Left lobe of liver (tissue), 2 donors: ENCODE measurements at places on chromosomes 5 and 9.

DNA sequence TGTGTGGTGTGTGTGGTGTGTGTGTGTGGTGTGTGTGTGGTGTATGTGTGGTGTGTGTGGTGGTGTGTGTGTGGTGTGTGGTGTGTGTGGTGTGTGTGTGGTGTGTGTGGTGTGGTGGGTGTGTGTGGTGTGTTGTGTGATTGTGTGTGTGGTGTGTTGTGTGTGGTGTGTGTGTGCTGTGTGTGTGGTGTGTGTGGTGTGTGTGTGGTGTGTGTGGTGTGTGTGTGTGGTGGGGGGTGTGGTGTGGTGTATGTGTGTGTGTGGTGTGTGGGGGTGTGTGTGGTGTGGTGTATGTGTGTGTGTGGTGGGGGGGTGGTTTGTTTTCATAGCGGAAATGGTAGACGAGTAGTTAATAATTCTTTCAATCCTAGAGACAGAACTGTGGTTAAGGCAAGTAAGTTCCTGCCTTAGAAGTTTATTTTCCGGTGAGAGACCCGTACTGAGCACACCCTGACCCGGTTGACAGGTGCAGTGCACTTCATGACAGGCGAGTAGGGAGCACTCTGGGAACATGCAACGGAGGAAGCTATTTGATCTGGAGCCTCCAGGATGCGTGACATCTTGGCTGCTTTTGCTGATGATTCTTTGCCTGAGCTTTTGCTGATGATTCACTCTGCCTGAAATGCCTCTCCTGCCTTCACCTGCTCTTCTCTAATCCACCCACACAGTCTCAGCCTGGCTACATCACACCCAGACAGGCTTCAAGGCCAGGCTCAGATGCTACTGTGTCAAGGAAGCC is 21.7 kb upstream of the FAT2 start:
- no peak for DNase-seq

DNA sequence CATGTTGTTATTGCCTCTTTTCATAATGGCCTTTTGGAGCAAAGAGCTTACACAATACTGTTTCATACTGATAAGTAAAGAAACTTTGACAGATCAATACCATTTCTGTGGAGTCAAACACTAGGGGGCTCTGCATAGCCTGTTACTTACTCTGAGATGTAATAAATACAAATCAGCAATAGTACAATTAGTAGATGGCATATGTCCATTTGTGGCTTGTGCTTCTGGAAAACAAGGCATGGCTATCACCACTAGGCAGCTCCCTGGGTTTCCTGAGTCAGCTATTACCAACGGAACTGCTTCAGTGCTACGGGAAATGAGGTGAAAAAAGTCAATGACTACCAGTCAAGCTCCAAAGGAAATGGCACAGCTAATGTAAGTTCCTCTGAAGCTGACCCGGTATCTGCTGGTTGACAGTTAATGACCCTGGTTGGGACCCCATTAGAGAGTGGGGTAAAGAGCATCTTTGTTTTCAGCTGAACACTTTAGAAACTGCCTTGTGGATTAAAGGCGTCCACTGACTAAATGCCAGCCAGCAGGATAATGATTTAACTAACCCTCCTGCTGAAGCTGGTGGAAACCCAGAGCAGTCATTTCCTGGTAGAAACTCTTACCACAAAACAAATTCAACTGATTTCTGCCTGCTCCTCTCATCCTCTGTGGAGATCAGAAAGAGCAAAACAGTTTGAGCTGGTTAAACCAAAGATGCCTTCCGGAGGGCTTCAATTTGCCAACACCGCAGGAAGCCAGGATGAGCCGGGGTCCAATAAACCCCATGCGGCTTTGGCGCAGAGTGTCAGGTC is 69.0 kb upstream of the FAM169A start:
- DNase-seq: no peak

DNA sequence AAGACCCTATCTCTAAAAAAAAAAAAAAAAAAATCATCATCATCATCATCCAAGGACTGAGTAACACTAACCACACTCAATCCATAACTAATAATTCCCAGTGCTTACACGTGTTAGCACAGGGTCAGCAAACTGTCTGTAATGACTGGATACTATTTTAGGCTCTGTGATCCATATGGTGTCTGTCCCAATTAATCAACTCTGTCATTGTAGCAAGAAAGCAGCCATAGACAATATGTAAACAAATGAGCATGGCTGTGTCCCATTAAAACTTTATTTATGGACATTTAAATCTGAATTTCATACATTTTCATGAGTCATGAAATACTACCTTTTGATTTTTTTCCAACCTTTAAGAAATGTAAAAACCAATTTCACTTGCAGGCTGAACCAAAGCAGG is 148.4 kb downstream of the SIL1 start:
- no peak for DNase-seq

- peak; percentile 91 for DNase-seq
Observed at GRCh38 chr5:8457187-8458037, 588.5 kb downstream of the MTRR start.

DNA sequence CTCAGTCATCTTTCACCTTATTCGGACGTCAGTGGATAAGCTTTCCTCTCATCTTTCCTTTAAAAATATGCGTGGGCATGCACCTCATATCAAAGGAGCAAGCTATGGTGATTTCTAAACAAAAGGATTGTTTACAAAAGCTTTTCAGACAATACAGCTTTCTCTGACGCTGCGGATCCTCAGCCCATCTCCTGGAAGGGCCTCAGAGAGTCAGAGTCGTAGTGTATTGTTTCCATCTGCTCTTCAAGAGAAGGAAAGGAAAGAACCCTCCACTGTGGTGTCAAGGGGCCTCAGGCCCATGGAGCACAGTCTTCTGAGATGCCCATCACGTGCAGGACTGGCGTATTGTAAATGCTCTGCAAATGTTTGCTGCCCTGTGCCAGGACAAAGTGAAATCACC is 163.4 kb upstream of the MAP1B start:
- DNase-seq: no peak
